ENCODE measurements at places on chromosomes 6 and 20.
A peak's percentile ranks its signal among the peaks of the same experiment; 100 is the strongest.

- no peak for DNase-seq
Observed at GRCh38 chr20:18645196-18645745, 57.4 kb downstream of the DTD1 start.

DNA sequence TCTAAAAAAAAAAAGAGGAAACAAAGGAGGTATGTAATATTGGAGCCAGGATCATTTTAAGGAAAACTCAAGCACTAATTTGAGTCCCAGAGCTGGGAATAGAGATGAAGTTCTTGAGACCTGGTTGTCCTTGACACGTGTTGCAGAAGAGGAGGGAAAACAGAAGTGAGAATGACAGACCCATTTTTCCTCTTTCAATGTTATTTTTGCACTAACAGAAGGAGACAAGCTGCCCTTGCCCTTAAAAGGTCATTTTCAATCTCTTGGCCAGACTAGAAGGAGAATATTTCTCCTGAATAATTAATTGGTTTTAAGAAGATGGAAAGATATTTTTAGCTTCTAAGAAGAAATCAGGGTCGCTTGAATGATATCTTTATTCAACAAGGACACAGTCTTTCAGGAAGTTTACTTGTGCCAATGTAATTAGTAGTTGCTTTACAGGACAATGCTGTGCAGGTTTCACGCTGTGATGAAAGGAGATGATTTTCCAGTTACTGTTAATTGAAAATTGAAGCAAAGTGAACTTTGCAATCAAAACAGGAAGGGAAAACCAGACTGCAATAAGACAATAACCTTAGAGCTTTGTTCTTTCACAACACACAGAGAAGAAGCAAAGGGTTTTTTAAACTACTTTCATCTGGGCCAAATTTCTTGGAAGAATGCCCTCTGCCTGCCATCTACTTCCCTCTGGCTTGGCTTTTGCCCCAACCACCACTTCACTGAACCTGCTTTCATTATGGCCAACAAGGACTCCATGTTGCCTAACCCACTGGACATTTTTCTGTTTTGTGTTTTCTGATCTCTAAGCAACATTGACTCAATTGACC is 107.8 kb upstream of the SHLD1 start:
- DNase-seq, result no peak

GRCh38 chr6:31836474-31837368 is 9.2 kb downstream of the HSPA1B start:
- DNase-seq, result no peak

DNA sequence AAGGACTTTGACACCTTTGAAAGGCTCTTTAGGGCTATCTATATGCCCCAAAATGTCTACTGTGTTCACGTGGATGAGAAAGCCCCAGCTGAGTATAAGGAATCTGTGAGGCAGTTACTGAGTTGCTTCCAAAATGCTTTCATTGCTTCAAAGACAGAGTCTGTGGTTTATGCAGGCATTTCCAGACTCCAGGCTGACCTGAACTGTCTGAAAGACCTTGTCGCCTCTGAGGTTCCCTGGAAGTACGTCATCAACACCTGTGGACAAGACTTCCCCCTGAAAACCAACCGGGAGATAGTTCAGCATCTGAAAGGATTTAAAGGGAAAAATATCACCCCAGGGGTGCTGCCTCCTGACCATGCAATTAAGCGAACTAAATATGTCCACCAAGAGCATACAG is 65.2 kb downstream of the GCNT2 start:
- no peak for DNase-seq

DNA sequence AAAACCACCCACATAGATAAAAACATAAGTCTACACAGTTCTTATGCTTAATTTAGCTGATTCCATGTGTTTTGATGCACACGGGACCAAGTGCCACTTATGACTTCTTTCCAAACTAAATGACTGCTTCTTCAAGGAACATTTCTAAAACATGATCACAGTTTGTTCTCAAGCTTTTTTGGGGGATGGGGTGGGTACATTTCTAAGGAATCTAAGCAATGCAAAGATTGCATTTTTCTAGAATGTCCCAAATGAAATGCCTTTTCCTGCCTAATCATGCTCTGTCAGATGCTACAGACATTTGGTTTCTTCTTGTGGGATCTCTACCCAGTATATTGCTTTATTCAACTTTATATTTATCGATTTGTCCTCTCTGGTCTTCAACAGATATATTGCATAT is 496.8 kb upstream of the JAG1 start:
- DNase-seq, result no peak

DNA sequence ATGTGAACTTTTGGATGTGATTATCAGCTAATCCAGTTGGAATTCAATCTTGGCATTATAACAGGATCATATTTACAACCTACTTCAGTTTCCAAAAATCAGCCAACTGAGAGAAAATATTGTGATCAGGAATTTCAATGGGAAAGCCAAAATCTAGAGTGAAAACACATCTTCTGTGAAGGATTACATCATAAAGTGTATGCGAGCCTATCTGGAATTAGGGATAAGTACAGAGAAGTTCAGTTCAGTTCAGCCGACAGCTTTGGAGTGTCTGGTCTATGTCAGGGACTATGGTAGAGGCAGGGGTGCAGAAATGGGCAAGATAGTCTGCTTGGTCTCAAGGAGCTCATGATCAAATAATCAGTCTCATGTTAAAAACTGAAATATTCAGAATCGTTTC is 12.3 kb upstream of the PRIM2 start:
- DNase-seq, result no peak

GRCh38 chr6:112321941-112322424 is 25.1 kb upstream of the RFPL4B start:
- no peak for DNase-seq

DNA sequence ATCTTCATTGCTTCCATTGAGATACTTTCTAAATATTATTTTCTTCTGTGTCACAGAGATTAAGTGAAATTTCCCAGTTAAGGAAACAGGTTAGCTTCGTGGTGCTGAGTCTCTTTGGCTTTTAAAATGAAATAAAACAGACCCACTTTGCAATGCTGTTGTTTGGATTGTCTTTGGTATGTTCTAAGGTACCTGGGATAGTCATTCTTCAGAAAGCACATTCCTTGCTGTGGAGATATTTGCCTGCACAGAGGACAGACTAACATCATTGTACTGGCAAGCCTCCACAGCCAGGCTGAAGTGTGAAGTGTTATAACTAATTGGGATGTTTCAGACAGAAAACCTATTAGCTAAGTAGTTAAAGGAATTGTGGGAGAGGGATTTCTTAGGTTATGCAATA is 148.8 kb upstream of the EPHA7 start:
- DNase-seq, result no peak

- DNase-seq, result no peak
Observed at GRCh38 chr6:32369660-32370059, 2.0 kb downstream of the TSBP1 start.

- DNase-seq, result no peak
Observed at GRCh38 chr6:135195522-135195921, 14.4 kb downstream of the MYB start.

GRCh38 chr6:170125456-170126300 is 165.2 kb downstream of the DLL1 start:
- no peak for DNase-seq

- no peak for DNase-seq
Observed at GRCh38 chr6:49633541-49633940, 3.1 kb downstream of the RHAG start.

DNA sequence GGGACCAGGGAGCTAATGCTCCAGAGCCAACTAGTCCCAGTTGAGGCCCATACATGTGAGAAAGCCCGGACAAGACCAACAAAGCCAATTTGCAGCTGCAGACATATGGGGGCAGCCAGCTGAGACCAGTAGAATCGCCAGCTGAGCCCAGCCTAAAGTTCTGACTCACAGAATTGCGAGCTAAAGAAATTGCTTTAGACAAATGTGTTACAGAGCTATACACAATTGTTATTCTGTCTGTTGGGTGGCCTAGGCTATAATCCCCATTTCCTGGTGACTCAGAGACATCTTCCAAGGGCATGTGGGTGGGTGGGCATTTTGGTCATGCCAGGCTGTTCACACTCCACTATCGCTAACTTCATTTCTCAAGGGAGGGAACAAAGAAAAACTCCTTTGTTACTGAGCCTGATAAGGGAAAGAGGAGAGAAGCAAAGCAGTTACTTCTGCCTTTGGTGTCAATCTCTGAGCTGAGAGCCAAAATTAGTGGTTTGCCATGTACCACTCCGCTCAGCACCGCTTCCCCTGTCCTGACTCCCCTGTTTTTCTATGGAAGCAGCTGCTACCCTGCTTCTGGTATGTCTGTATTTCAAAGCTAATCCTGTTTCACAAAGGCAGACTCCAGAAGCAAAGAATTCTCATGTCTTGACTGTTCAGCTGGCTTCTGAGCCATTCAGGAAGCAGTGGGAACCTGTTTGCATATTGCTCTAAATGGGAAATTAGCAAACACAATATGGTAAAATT is 26.1 kb downstream of the SCP2D1 start:
- no peak for DNase-seq

- no peak for DNase-seq
Observed at GRCh38 chr6:11333132-11333849, 100.8 kb upstream of the NEDD9 start.

GRCh38 chr6:143000811-143001210 is 55.8 kb upstream of the HIVEP2 start:
- DNase-seq, result no peak

GRCh38 chr6:115091461-115091860 is 748.6 kb upstream of the HS3ST5 start:
- DNase-seq, result no peak

DNA sequence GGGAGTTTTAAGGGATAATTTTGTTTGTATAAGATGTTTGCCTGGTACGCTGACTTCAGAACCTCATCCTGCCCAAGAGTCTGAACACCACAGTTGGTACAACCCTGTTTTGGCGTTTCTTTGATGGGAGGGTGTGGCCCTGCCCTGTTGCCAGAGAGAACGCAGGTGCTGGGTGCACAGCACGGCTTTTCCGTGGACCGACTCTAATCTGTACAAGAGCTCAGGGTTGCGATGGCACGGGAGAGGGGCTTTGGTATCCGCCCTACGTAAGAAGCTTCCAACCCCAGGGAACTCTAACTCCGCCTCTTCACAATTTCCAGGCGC is 1.3 kb downstream of the CYP24A1 start:
- no peak for DNase-seq

DNA sequence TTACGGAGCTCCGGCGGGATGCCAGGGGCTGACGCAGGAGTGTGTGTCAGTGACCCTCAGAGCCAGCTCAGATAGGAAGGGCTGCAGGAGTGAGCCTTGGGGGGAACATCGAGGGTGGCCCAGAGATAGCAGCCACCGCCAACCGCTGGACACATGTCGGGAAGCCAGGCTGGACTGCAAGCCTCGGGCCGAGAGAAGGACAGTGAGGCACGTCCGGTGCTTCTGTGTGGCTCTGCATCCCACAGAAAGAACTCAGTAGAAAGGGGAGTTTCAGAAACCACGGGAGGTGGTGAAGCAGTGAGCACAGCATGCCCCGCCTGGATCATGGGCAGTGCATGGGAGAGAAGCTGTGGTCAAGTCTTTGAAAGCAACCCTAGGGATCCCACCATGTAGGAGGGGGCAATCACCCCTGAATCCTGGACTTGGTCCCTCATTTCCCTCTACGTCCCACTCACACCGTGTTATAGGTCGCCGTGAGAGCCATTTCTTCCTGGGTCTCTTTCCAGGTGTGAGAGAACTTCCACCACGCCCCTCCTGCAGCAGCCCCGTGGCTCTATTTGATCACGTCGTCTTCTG is 383.7 kb upstream of the CDH4 start:
- DNase-seq, result no peak

- no peak for DNase-seq
Observed at GRCh38 chr6:16802071-16802470, 40.8 kb upstream of the ATXN1 start.

DNA sequence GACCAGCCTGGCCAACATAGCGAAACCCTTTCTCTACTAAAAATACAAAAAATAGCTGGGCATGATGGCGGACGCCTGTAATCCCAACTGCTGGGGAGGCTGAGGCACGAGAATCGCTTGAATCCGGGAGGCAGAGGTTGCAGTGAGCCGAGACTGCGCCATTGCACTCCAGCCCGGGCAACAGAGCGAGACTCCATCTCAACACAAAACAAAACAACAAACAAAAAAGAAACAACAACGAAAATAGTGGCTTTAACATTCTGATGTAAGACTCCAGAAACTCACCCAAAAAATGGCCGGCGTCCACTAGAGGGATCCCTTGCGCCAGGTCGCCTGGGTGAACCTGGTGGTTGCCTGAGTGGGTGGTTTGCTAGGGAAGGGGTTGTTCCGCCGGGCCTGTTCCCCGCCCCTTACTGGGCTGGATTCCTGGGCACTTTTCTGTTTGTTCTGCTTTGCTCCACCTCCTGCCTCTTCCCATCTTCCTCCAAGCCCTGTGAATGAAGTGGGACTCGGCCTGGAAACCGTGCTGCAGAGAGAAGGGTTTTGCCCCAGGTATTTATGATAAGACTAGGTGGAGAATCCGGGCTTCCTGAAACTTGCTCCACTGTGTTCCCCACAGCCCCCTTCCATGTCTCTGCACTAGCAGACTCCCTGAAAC is 1.5 kb downstream of the PABPC1L start:
- peak; percentile 34 for DNase-seq

DNA sequence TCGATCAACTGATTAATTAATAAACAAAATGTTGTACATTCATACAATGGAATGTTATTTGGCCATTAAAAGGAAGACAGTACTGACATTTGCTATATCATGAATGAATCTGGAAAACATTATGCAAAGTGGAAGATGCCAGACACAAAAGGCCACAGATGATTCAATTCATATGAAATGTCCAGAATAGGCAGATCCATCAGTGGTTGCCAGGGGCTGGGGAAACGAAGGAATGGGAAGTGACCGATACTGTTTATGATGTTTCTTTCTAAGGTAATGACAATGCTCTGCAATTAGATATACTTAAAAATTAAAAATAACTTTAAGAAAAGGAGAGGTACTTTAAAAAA is 37.2 kb downstream of the ELOVL5 start:
- no peak for DNase-seq

DNA sequence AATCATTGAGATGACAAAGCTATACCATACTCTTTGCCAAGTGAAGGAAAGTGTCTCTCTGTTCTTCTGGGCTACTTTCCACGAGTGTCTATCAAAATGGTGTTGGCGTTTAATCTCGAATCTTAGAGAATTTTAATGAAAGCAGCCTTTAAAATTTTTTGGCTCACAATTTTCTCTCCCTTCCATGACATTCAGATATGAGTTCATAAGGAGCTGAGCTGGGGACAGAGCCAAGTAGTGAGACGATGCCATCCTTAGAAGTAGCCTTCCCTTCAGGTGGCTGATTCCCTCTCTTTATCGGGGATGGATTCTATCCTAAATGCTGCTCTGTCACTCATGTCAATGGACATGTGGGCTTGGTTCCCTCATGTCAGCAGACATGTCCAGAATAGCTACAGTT is 132.8 kb downstream of the GRM1 start:
- no peak for DNase-seq

DNA sequence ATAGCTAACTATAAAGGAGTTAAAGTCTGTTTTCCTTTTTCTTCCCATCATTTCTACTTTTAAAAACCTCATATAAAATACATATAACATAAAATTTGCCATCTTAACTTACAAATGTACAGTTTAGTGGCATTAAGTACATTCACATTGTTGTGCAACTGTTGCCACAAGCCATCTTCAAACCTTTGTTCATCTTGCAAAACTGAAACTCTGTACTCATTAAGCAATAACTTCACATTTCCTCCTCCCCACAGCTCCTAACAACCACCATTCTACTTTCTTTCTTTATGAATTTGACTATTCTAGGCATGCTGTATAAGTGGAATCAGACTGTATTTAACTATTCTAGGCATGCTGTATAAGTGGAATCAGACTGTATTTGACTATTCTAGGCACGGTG is 4.5 kb downstream of the CCDC170 start:
- no peak for DNase-seq
